ENCODE measurements at places on chromosomes 13 and 19.

- DNase-seq = no peak
These were observed 8.6 kb downstream of the NPAS1 start for GRCh38 chr19:47028195-47028601.

GRCh38 chr19:3296446-3296845 is 69.9 kb upstream of the NFIC start:
- no peak for DNase-seq

DNA sequence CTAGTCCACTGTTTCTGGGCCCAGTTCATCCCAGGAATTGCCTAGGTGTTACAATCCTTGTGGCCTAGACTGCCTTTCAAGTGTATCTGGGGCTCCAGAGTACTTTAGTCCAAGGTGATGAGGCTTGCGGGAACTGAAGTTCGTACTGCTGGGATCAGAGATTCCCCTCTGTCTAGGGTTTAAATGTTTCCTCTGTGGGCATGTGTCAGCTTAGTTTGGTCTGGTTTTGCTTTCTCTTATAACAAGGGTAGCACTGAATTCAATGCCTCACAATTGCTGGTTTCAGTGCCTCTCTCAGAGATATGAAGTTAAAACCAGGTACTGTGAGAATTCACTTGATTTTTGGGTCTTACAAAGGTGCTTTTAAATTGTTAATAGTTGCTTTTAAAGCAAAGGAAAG is 30.8 kb downstream of the RGCC start:
- DNase-seq = no peak

GRCh38 chr13:23651439-23651838 is 81.2 kb downstream of the TNFRSF19 start:
- no peak for DNase-seq

- no peak for DNase-seq
These were observed 21.8 kb downstream of the FPR3 start for GRCh38 chr19:51816711-51817110.

- no peak for DNase-seq
These were observed 72.3 kb downstream of the KCTD12 start for GRCh38 chr13:76813891-76814290.

GRCh38 chr13:26412936-26413716 is 144.4 kb upstream of the WASF3 start:
- DNase-seq = no peak

GRCh38 chr13:23629566-23630272 is 59.5 kb downstream of the TNFRSF19 start:
- no peak for DNase-seq

- DNase-seq = peak; percentile 98
These were observed at the start of gene SNAPC2 for GRCh38 chr19:7919610-7920518. Gene SNAPC2, plus strand, starts transcription at chr19:7920338. Its CDS starts 29 bp downstream, at chr19:7920367.

GRCh38 chr13:52159159-52159982 is at the start of gene NEK3:
Gene NEK3, minus strand, starts transcription at chr13:52159597. Its CDS starts 3,406 bp downstream, at chr13:52156191.
- DNase-seq = no peak

GRCh38 chr19:39342647-39343305 is 555 bp downstream of the SAMD4B start:
- no peak for DNase-seq

- no peak for DNase-seq
These were observed 8.5 kb downstream of the MICU2 start for GRCh38 chr13:21595546-21595822.

DNA sequence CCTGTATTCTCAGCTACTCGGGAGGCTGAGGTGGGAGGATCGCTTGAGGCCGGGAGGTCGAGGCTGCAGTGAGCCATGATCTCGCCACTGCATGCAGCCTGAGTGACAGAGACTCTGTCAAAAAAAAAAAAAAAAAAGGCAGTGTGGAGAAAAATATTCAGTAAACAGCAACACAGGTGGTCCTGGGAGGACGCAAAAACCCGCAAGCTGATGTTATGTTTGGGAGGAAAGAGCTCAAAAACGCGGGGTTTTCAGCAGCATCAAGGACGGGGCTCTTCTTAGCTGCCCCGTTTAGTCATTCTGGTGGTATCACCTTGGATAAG is 599 bp upstream of the ZNF784 start:
- DNase-seq = no peak

- DNase-seq = no peak
These were observed at the start of gene KASH5 for GRCh38 chr19:49387936-49388372. Gene KASH5, plus strand, starts transcription at chr19:49388249. Its CDS starts 2,635 bp downstream, at chr19:49390884.

DNA sequence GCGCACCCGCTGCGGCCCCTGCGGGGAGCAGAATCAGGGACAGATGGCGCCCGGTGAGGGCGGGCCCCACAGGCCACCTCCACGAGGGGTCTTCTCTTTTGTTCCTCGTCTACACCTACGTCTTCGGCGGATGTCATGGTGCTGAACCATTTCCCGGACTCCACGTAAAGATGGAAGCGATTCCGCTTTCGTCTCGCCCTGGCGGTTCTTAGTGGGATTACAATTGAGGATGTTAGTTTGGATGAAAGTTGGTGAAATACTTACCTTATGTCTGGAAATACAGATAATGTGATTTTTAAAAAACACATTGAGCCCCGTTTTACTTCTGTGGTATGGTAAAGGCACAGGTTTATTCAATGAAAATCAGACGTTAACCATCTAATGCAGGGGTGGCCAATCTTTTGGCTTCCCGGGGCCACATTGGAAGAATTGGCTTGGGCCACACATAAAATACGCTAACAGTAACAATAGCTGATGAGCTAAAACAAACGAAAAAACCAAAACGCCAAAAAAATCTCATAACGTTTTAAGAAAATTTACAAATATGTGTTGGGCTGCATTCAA is 1.4 kb upstream of the ZMYM5 start:
- no peak for DNase-seq

GRCh38 chr19:56301886-56302620 is 12.6 kb downstream of the ZSCAN5A start:
- DNase-seq = no peak

DNA sequence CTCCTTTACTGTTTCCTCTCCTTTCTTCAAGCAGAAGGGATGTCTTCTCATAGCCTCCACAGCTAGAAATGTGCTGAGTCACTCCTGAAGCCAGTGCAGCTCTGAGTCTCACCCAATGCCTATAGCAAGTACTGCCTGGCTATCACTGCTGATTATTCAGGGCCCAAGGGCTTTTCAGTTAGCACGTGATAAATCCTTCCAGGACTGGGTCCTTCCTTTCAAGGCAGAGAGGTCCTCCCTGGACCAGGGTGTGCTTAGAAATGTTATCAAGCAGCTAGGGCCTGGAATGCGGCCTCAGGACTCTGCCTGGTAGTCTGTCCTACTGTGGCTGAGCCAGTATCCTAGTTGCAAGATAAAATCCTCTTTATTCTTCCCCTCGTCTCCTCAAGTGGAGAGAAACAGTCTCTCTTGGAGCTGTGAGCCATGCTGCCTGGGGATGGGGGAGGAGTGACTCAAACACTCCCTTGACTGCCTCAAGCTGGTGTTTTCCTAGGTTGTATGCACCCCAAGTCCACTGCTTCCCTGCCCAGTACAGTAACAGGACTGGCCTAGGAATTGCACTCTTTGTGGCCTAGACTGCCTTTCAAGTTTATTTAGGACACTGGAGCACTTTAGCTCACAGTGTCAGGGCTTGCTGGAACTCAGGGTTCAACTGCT is 198.7 kb upstream of the SERP2 start:
- DNase-seq = no peak

- no peak for DNase-seq
These were observed 31.9 kb upstream of the CCNE1 start for GRCh38 chr19:29779921-29780320.

- peak; percentile 69 for DNase-seq
These were observed 20.3 kb downstream of the C13orf46 start for GRCh38 chr13:113953561-113953960.

DNA sequence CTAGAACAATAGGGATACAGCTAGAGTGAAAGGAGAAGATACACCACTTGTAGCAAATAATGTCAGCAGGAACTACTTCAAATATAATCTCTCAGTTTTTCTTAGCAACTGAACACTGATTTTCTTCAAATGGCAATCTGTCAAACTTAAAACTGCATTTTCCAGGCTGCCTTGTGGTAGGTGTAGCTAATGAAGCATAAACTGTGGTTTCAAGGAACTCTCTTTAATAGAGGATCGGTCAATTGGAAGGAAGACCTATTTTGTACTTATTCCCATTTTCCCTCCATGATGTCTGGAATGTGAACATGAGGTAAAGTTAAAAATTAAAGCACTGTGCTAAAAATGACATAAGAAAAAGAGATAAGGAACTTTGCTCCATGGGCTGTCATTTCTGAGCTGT is 1261.9 kb downstream of the PCDH17 start:
- no peak for DNase-seq

- no peak for DNase-seq
These were observed 3.5 kb upstream of the OBI1 start for GRCh38 chr13:78662467-78662866.

DNA sequence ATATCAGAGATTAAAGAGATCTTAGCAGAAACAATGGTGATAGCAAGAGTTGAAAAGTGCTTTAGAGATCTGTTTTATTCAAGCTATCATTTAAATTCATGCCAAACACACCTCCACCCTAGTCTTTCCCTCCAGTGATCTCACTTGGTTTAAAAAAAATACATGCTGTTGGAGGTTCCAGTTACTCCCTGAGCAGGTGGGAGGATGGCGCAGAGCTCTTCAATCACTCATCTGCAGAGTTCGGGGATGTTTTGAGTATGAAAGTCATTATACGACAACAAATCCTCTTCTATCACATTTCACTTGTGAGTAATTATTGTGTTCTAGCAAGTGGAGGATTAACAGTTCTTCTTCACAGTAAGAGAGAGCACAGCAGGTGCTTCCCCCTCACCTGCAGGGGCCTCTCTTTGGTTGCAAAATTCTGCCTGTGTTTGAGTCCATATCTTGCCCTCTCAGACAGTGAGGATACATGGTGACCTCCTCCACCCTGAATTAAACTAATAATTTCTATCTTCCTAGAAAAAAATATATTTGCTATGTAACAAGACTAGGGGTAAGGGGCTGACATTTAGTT is 376.7 kb downstream of the LIG4 start:
- no peak for DNase-seq

DNA sequence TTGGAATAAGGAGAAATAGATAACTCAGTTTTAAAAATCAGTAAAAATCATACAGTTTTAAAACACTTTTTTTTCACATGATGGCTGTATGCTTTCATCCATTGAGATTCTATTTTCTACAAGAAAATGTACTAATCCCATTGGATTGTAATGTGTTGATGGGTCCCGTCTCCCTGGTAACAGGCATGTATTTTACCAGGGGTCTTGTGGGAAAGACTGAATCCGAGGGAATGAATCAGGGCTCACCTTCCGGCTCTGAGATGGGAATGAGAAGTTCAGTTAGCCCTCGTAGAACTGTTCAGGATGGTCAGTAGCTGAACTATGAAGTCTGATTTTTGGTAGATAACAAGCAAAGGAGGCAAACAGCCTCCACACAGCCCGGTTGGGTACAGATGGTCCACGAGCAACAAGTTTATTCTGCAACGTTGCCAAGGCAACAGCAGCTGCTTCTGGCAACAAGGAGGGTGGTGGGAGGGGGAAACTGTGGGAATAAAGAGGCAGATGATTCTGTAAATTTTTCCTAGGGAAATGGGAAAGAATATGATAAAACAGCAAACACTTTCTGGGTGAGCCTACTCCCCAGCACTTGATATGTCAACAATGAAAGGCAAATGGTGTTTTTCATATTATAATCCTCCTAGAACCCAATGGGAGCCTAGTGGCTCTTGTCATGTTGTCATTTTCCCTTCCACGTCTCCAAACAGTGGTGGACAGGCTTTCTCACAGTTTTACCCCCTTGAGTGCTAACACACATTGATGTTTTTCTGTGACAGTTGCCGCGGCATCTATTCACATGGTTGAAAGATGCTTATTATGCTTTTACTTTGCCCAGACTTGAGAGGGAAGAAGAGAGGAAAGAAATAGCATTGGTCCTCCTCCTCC is 12.4 kb upstream of the SIAH3 start:
- DNase-seq = no peak

DNA sequence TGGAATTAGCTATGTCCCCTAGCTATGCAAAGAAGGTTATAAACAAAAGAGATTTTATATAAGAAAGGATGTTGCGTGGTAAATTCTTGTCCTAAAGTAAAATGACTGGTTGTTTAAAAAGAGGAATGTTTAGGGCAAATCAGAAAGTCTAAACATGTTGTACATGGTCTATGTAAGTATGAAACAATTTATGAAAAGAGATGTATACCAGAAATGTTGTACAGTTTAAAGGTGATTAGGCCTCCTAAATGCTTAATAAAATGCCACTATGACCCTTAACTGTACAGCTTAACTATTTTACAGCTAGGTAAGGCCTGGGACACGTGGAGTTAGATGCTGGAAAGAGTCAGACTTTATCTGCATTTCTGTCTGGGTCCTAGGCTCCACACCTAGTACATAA is 775.9 kb upstream of the KLHL1 start:
- no peak for DNase-seq

DNA sequence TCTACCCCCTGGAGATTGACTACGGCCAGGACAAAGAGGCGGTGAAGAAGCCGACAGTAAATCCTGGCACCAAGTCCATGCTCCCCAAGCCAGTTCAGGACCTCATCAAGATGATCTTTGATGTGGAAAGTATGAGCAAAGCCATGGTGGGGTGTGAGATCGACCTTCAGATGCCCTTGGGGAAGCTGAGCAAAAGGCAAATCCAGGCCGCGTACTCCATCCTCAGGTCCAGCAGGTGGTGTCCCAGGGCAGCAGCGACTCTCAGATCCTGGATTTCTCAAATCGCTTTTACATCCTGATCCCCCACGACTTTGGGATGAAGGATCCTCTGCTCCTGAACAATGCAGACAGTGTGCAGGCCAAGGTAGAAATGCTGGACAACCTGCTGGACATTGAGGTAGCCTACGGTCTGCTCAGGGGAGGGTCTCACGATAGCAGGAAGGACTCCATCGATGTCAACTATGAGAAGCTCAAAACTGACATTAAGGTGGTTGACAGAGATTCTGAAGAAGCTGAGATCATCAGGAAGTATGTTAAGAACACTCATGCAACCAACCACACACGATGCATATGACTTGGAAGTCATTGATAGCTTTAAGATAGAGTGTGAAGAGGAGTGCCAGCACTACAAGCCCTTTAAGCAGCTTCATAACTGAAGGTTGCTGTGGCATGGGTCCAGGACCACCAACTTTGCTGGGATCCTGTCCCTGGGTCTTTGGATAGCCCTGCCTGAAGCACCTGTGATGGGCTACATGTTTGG is 24.0 kb upstream of the ANKRD10 start:
- no peak for DNase-seq

- DNase-seq = no peak
These were observed 11.9 kb upstream of the SLC10A2 start for GRCh38 chr13:103078158-103078557.

GRCh38 chr13:27962982-27963381 is 6.1 kb downstream of the CDX2 start:
- no peak for DNase-seq

DNA sequence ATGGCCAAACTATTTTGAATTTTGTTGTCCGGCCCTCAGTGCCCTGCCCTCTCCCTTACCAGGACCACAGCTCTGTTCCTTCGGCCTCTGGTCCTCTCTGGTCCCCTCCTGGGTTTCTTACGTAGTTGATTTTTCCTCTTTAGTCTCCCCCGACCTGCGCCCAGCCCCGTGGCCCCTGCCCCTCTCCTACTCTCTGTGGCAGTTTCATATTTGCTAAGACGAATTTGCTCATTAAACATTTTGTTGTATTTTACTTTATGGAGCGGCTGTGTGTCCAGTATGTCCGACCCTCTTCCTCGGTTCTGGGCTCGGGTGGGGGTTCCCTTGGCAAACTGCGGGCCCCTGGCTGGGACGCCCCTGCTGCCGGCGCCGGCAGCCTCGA is 576 bp upstream of the EPN1 start:
- no peak for DNase-seq

GRCh38 chr13:20738616-20739015 is 35.1 kb downstream of the IL17D start:
- no peak for DNase-seq

GRCh38 chr19:46016426-46017094 is 6.3 kb downstream of the PGLYRP1 start:
- DNase-seq = no peak
